SK-N-DZ (cell line): ENCODE measurements at places on chromosomes 4 and X.

GRCh38 chrX:19563327-19563726 is 48.0 kb upstream of the MAP3K15 start:
- DNase-seq: no peak

DNA sequence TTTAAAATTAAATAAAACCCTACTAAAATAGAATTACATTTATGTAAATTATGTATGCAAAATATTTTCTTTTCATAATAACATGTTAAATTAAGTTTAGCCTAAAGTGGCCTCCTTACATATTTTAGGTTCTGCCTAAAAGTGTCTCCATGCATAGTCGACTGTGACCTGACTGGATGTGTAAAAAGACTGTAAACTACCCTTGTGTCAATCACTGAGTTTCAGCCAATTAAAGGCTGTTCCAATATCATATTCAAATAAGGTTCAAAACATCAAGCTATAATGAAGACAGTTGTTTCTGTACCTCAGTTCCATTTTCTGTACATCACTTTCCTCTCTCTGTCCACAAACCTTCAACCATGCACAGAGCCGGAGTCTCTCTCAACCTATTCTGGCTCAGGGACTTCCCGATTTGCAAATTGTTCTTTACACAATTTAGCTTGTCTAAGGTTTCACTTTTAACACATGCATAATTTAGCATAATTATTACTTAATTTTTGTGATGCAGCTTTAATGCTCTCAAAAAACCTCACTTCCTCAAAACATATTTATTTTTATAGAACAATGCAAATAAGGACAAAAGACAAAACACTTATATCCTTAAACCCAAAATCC is 60.1 kb downstream of the SH3RF1 start:
- DNase-seq: no peak

DNA sequence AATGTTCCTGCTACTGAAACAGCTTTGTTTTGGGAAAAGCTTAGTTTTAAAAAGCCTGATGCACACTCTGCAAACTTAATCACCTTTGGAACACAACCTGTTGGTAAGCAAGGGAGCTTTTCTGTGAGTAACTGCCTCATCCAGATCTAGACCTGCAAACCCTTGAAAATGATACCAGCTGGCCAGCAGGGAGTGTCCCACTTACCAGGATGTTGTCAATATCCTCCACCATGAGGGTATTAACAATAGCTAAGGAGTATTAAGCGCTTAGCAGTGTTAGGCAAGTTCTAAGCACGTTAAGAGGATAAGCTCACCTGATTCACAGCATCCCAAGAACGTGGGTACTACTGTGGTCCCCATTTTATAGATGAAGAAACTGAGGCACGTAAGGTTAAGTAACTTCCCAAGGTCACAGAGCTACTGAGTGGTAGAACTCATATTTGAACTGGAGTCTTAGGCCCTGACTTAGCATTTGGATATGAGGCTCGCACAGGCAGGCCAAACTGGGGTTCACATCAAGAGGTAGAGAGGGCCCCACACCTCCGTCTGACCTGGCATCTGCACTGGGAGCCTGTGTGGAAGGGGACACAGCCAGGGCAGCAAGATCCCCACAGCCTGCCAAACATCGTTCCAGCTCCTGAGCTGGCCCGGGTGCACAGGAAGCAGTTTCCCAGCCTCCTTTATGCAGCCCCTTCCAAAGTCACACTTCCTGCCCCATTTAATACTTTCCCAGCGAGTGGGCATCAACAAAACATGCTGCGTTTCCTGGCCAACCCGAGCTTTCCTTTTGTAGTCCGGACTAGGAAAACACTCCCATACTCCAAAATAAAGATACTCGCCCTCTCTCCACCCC is 32.7 kb downstream of the IRF2 start:
- no peak for DNase-seq

DNA sequence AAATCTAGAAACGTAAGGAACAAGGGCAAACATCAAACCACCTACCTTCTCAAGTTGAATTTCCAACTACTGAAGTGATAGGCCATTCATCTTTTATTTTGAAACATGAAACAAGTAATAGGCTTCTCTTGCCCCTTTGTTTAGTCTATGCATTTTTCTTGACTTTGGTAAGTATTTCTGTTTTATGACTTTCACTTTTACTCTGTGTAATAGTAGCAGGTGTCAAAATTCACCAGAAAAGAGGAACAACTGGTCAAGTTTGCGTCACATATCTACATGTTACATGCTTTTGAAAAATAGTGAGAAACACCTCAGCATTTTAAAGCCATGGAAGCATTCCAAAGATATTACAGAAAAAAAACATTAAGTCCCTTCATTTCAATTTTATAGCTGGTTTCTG is 157.1 kb upstream of the FTHL17 start:
- DNase-seq: no peak

DNA sequence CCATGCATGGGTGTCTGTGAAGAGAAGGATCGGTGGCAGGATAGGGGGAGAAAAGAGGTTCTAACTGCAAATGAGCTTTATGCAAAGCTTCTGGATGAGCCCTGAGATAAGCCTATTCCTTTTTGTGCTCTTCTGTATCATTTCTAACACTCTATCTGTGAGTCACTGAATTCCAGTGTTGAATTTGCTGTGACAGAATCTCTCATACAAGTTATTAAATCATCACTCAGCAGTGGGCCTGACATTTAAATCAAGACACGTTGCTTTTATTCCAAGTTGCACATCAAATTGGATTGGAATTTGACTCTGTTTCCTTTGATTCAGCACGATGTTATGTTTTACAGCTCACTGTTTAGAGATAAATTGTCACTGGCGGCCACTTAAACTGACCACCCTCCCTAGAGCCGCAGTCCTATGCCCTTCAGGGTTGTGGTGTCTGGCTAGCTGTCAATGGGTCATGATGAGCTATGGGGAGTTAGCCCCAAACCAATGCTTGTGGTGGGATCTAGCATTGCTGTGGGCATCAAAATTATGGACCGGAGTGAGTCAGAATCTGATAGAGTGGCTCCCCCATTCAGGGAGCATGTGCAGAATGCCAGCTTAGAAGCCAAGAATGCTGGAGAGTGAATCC is 42.7 kb downstream of the LHFPL1 start:
- DNase-seq: no peak

DNA sequence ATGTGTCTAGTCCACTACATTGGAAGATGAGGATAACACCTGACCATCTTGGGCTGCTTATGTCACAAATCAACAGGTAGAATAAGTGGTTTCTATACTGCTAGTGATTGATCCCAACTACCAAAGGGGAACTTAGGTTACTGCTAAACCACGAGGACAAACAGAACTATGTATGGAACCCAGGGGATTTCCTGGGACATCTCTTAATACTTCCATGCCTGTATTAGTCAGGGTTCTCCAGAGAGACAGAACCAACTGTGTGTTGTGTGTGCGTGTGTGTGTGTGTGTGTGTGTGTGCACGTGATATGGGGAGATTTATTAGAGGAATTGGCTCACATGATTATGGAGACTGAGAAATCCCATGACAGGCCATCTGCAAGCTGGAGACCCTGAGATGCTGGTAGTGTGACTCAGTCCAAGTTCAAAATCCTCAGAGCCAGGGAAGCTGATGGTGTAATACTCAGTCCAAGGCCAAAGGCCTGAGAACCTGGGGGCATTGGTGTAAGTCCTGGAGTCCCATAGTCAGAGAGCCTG is 16.2 kb upstream of the AFF1 start:
- no peak for DNase-seq

DNA sequence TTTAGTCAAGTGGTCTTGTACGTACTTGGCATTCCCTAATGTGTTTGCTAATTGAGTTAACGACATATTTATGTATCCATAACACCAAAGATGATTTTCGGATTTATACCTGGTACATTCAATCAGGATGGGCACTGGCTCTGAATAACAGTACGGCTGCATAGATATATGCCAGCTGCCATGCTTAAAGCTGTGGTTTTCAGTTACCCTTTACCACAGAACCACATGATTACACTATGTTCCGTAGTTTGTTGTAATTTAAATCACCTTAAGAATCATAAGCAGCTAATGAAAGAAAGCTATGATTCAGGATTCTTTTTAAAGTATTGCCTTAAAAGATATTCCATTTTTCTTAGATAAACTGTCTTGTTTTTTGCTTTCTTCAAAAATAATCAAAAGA is 53.6 kb downstream of the FIP1L1 start:
- no peak for DNase-seq

GRCh38 chrX:120517936-120518335 is 42.8 kb downstream of the CUL4B start:
- no peak for DNase-seq

- no peak for DNase-seq
These were observed 199.0 kb downstream of the BANK1 start for GRCh38 chr4:101989551-101989950.

DNA sequence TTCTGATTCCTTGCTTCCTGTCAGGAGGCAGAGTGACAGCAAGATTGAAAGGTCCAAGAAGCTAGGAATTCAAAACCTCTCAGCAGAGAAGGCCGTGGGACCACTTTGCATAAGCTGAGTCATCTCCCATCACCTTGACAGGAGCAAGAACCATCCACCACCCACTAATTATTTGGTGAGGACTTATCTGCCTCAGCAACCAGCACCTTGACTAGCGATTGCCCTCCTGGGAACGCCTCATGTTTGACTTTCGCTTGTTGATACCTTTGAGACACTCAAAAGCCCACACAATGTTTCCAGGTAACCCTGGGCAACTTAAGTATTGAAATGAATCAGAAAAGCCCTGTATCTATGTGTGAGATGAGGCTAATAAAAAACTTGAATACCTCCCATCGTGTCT is 233.5 kb upstream of the GYPA start:
- DNase-seq: no peak

DNA sequence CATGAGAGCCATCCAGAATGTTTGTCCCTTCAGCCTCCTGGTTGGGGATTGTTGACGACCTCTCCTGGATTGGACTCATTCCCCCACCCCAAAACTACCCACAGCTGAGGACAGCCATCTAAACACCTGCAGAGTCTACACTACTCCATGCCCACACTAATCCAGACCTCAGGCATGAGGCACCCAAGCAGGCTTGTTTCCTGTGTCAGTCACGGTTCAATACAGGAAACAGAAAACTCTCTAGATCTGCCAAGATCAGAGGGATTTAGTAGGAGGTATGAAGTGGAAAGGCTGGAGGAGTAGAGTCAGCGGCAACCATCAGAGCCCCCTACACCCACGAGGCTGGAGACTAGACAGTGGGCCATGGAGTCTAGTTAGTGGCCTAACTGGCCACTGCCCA is 37.7 kb downstream of the HAND2 start:
- no peak for DNase-seq
